CD4-positive, CD25-positive, alpha-beta regulatory T cell (primary cell): ENCODE measurements at places on chromosomes 5 and 9. TPM values are rescaled to one million over a fixed set of nuclear protein-coding genes. Genes with fewer than 3 reads are reported as not detected.

PDLIM7 gene
- 2.5 TPM for polyA plus RNA-seq

C5orf24 gene
- polyA plus RNA-seq, result 7.4 TPM

TOMM5 gene
- 163 TPM for polyA plus RNA-seq

CLPTM1L gene
- polyA plus RNA-seq, result 58.8 TPM

KIAA0825 gene
- polyA plus RNA-seq, result 1.2 TPM

PCA3 gene
- polyA plus RNA-seq, result not detected

ANKDD1B gene
- polyA plus RNA-seq, result 3.3 TPM

SHB gene
- polyA plus RNA-seq, result 0.27 TPM

- H3K4me1 ChIP-seq, result no peaks in the 10 kb centered on the region
- DNase-seq, result no peak
- H3K27ac ChIP-seq, result no peak overlapping the region
- peaks cover 4% of the 10 kb centered on the region for H3K27me3 ChIP-seq
- H3K36me3 ChIP-seq, result no peaks in the 10 kb centered on the region
- no peak overlapping the region for H3K4me3 ChIP-seq
These were observed 494 bp downstream of the ASTN2 start for GRCh38 chr9:117414220-117414905.

DNA sequence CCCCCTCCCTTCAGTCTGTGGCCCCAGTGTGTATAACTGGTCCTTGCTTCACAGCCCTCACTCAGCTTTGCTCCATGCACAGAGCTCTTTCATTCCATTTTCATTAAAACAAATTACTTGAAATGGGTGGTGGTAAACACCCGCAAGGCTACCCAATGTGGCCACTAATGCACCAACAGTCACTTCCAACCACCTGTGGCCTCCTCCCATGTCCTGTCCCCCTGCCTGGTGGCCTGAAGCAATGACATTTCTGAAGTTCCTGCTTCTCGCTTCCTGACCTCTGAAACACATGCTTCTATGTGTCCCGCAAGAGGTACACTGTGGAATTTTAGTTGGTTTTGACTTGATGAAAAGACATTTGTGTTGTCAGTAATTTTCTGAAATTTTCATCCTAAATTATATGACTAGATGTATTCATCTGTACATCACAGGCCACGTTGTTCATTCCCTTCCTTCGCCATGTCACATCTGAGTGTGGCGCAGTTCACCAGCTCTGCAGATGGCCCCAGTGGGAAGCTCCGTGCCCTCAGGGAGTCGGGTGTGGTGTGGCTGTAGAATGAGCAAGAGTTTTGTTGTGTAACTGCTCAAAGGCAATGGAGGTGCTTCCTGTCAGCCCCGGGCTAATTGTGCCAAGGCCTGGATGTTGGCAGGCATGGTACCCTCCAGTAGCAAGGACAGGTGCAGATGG is 9.6 kb downstream of the ROPN1L start:
- DNase-seq, result no peak
- H3K4me3 ChIP-seq, result no peak overlapping the region
- H3K27ac ChIP-seq, result peak overlapping the region; percentile 2
- no peaks in the 10 kb centered on the region for H3K27me3 ChIP-seq
- H3K36me3 ChIP-seq, result no peaks in the 10 kb centered on the region

GRCh38 chr5:146751781-146752401 is 126.7 kb downstream of the PPP2R2B start:
- H3K36me3 ChIP-seq, result no peaks in the 10 kb centered on the region
- peak overlapping the region; percentile 78 for H3K27ac ChIP-seq
- H3K4me1 ChIP-seq, result peaks cover 47% of the 10 kb centered on the region

DNA sequence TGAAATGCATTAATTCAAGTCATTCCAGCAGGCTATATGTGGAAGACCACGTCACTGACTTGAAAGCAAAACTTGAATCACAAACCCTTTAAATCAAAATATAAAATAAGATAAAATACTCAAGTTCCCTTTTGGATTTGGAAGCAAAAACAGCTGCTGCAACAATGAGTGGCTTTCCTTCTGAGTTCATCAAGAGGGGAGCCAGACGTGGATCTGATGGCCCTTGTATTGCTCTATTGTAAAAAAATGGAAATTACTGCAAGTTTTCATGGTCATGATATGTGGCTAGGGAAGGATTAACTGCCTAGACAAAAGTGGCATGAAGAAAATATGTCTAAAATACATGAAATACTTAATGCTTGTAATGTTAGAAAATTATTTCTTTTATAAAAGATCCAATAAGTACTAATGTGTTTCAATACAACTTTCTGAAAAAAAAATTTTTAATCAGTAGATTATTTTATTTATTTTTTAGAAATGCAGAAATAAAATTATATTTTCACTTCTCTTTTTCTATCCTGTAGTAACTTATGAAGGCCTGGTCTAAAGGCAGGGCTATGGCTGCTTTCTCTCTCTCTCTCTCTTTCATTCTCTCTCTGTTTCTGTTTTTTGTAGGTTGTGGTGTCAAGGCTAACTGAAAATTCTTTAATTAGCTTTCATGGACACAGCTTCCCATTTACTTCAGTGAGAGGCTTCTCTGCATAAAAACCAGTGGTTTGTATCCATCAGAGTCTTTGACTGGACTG is 24.0 kb downstream of the LIX1 start:
- no peak overlapping the region for H3K27ac ChIP-seq
- H3K27me3 ChIP-seq, result peaks cover 20% of the 10 kb centered on the region
- H3K36me3 ChIP-seq, result no peaks in the 10 kb centered on the region
- H3K4me1 ChIP-seq, result no peaks in the 10 kb centered on the region

DNA sequence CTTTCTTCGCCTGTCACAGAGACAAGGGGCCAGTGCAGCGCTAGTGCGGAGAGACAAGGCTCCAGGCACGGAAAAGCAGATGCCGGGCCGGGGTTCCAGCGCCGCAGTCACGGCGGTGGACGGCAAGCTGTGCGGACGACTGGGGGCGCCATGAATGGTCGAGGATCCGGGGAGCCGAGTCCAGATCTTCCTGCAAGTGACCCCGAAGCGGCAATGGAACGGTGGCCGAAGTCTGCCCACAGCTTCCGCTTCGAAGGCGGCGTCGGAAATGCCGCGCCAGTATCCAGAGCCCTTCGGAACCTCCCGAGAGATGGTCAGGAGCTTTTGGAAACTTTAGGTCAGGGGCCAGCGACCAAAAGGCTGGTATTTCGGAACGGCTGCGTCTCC is 601 bp upstream of the FAF2 start:
- peaks cover 3% of the 10 kb centered on the region for H3K36me3 ChIP-seq
- peak overlapping the region; percentile 86 for H3K4me3 ChIP-seq
- H3K4me1 ChIP-seq, result peaks cover 18% of the 10 kb centered on the region
- no peaks in the 10 kb centered on the region for H3K27me3 ChIP-seq

GRCh38 chr5:67878933-67879332 is 336.6 kb upstream of the PIK3R1 start:
- no peak overlapping the region for H3K27ac ChIP-seq
- no peak for DNase-seq
- H3K27me3 ChIP-seq, result peaks cover 3% of the 10 kb centered on the region
- no peaks in the 10 kb centered on the region for H3K36me3 ChIP-seq
- no peak overlapping the region for H3K4me3 ChIP-seq

GRCh38 chr5:89988998-89989655 is 420.4 kb downstream of the CETN3 start:
- H3K4me3 ChIP-seq, result no peak overlapping the region
- H3K27ac ChIP-seq, result no peak overlapping the region
- no peaks in the 10 kb centered on the region for H3K27me3 ChIP-seq
- no peaks in the 10 kb centered on the region for H3K4me1 ChIP-seq

- H3K27me3 ChIP-seq, result peaks cover 5% of the 10 kb centered on the region
- H3K4me3 ChIP-seq, result no peak overlapping the region
- no peaks in the 10 kb centered on the region for H3K4me1 ChIP-seq
- H3K27ac ChIP-seq, result no peak overlapping the region
- no peaks in the 10 kb centered on the region for H3K36me3 ChIP-seq
These were observed 77.9 kb upstream of the KLF9 start for GRCh38 chr9:70492319-70492777.

DNA sequence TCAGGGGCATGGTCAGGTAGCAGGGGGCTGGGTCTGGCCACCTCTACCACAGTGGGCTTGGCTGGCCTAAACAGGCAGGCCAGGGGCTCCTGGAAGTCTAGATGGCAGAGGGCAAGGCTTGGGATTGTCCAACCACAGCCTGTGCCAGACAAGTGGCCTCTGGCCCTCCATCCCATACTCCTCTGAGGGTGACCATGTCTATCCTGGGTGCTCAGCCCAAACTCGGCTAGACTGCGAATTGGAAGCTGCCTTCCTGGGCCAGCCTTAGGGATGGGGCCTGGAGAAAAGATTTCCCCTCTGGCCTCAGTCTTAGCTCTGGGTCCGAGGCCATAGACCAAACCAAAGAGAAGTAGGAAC is 110.5 kb downstream of the PHF2 start:
- no peaks in the 10 kb centered on the region for H3K27me3 ChIP-seq
- H3K4me1 ChIP-seq, result no peaks in the 10 kb centered on the region
- no peak overlapping the region for H3K4me3 ChIP-seq
- H3K36me3 ChIP-seq, result no peaks in the 10 kb centered on the region
- H3K27ac ChIP-seq, result no peak overlapping the region

DNA sequence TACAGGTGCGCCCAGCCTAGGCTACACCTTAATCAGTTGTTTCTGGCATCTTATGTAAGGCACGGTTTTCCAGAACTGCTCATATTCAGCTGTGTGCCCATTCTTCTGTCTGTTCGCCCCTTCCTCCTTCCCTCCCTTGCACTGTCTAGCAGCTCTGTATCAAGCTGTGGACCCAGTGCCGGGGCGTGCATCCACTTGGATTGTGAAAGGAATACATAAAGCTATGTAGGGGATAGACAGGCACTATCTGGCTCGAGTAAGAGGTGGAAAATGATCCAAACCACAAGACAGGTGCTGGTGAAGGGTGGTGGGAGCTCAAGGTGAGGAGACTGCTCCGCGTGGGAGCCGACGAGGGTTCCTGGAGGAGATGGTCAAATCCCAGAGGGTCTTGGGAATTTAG is 2.0 kb downstream of the GLIPR2 start:
- peak overlapping the region; percentile 19 for H3K4me3 ChIP-seq
- no peaks in the 10 kb centered on the region for H3K36me3 ChIP-seq
- no peaks in the 10 kb centered on the region for H3K27me3 ChIP-seq

DNA sequence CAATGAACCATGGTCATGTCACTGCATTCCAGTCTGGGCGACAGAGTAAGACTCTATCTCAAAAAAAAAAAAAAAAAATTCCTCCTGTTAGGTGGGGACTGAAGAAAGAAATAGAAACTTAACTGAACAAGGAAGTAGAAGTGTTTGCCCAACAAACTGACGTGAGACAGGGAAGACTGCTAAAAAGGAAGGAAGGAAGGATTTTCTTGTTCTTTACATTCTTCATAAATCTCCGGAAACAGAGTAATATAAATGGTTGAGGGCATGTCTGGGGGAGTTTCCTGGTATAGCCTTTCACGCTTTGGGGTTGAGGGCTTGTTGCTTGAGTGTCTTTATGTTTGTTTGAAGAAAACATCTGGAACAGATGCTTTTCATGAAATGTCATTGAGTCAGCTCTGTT is 3.1 kb downstream of the TOR1B start:
- H3K27ac ChIP-seq, result no peak overlapping the region
- DNase-seq, result no peak
- H3K36me3 ChIP-seq, result peaks cover 34% of the 10 kb centered on the region
- no peaks in the 10 kb centered on the region for H3K27me3 ChIP-seq

GRCh38 chr9:5375790-5376477 is 36.3 kb upstream of the RLN1 start:
- DNase-seq, result no peak
- H3K36me3 ChIP-seq, result no peaks in the 10 kb centered on the region
- no peaks in the 10 kb centered on the region for H3K27me3 ChIP-seq

GRCh38 chr5:172502410-172502809 is 48.1 kb upstream of the SH3PXD2B start:
- H3K4me3 ChIP-seq, result no peak overlapping the region
- H3K36me3 ChIP-seq, result no peaks in the 10 kb centered on the region
- H3K27ac ChIP-seq, result no peak overlapping the region
- no peaks in the 10 kb centered on the region for H3K4me1 ChIP-seq
- no peak for DNase-seq
- no peaks in the 10 kb centered on the region for H3K27me3 ChIP-seq

DNA sequence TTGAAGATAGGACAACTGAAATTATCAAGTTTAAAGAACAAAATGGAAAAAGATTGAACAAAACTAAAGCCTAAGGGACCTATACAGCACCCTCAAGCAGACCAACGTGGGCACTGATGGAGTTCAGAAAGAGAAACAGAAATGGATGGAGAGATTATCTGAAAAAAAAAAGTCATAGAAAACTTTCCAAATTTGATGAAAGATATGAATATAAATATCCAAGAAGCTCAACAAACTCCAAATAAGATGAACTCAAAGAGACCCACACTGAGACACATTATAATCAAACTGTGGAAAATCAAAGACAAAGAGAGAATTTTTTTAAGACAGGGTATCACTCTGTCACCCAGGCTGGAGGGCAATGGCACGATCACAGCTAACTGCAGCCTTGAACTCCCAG is 128.6 kb upstream of the PUM3 start:
- no peak overlapping the region for H3K4me3 ChIP-seq
- H3K27ac ChIP-seq, result no peak overlapping the region
- DNase-seq, result no peak
- H3K36me3 ChIP-seq, result no peaks in the 10 kb centered on the region
- peaks cover 4% of the 10 kb centered on the region for H3K27me3 ChIP-seq

DNA sequence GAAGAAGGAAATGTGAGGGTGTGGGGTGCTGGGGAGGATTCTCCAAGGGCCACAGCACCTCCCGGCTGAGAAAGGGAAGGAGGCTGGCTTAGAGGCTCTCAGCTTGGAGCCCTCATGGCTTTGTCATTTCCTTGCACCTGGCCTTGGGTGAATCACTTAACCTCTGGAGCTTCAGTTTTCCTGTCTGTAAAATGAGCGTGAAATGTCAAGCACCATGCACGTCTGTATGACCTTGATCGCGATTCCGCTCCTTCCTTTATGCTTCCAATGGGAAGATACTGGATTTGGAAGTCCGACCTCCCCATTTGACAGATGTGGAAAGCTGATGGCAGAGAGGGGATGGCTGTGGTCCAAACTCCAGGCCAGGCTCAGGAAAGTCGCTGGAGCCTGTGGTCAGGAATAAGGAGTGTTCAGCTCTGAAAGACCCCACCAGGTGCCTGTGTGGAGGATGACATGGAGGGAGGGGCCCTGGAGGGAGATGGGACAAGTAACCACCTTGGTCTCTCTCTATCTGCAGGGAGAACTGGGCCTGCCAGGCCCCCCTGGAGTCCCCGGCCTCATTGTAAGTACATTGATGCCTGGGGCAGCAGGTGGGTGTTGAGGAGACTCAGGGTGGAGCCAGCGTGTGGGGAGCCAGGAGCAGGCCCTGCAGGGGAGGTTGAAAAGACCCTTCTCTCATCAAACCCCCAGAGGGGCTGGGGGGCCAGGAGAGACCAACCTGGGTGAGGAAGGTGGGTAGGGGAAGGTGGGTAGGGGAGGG is 66.5 kb downstream of the COL27A1 start:
- no peaks in the 10 kb centered on the region for H3K4me1 ChIP-seq
- no peaks in the 10 kb centered on the region for H3K36me3 ChIP-seq
- H3K27me3 ChIP-seq, result no peaks in the 10 kb centered on the region
- H3K4me3 ChIP-seq, result no peak overlapping the region
- no peak for DNase-seq
- no peak overlapping the region for H3K27ac ChIP-seq

- peaks cover 6% of the 10 kb centered on the region for H3K27me3 ChIP-seq
- no peak for DNase-seq
- H3K4me3 ChIP-seq, result no peak overlapping the region
These were observed 46.4 kb upstream of the CTXN3 start for GRCh38 chr5:127602481-127602880.

- no peak overlapping the region for H3K4me3 ChIP-seq
- peaks cover 4% of the 10 kb centered on the region for H3K27me3 ChIP-seq
- H3K4me1 ChIP-seq, result peaks cover 15% of the 10 kb centered on the region
- no peak for DNase-seq
- no peaks in the 10 kb centered on the region for H3K36me3 ChIP-seq
These were observed 4.8 kb downstream of the ADAMTS2 start for GRCh38 chr5:179340465-179340864.

GRCh38 chr9:68515326-68516017 is 25.2 kb downstream of the TMEM252 start:
- no peaks in the 10 kb centered on the region for H3K4me1 ChIP-seq
- H3K4me3 ChIP-seq, result no peak overlapping the region
- H3K36me3 ChIP-seq, result no peaks in the 10 kb centered on the region

- H3K27me3 ChIP-seq, result no peaks in the 10 kb centered on the region
These were observed 15.5 kb upstream of the PAIP1 start for GRCh38 chr5:43572357-43572756.
